ENCODE measurements at places on chromosomes 11 and 22. TPM values are rescaled to one million over a fixed set of nuclear protein-coding genes. Genes with fewer than 3 reads are reported as not detected.

Gene OR2AT4
- total RNA-seq = not detected

Gene GAB4
- total RNA-seq = 0.16 TPM

Gene TEX54
- total RNA-seq = not detected

Gene MPZL3
- 49.1 TPM for total RNA-seq

- DNase-seq = no peak
- no peak overlapping the region for H3K27ac ChIP-seq
- H3K36me3 ChIP-seq = no peaks in the 10 kb centered on the region
- H3K4me3 ChIP-seq = no peak overlapping the region
Measured at GRCh38 chr11:32224580-32224979, 133.7 kb downstream of the RCN1 start.

DNA sequence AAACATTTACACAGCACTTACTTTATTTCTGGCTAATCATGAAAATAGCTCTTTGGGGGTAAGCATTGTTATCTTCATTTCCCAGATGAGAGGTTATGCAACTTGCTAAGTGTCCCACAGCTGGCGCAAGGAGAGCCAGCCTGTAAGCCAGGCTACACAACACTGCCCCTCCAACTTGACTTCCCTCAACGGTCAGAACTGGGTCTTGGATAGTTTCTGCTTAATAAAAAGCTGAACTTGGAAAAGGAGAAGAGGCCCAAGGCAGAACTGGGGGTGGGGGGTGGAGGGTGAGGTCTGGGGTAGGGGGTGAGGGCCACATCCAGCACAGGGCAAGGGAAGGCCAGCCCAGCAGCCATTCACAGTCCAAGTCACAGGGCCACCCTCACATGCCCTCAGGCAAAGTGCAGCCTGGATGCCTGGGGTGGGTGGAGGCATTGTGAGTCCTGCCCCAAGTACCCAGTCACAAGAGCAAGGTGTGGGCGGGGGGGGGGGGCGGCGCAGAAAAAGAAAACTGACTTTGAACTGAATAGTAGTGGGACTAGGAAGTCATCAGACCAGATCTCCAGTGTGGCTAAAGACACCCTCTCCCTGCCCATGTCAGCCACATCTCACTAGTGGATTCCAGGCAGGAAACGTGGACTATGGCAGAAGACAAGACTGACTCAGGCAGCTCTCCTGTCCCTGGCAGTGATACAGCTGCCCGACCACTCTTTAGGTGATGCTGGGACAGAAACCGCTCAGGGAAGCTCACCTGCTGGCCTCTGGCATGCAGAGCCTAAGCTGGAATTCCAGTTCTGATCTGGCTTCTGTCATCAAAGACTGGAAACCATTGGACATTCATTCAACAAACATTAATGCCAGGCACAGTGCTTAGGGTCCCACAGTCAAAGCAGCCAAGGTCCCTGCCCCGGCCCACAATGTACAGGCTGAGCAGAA lies 52.4 kb downstream of the PACSIN2 start:
- peaks cover 79% of the 10 kb centered on the region for H3K4me1 ChIP-seq
- no peak overlapping the region for H3K4me3 ChIP-seq
- peaks cover 21% of the 10 kb centered on the region for H3K36me3 ChIP-seq
- no peak overlapping the region for H3K27ac ChIP-seq

DNA sequence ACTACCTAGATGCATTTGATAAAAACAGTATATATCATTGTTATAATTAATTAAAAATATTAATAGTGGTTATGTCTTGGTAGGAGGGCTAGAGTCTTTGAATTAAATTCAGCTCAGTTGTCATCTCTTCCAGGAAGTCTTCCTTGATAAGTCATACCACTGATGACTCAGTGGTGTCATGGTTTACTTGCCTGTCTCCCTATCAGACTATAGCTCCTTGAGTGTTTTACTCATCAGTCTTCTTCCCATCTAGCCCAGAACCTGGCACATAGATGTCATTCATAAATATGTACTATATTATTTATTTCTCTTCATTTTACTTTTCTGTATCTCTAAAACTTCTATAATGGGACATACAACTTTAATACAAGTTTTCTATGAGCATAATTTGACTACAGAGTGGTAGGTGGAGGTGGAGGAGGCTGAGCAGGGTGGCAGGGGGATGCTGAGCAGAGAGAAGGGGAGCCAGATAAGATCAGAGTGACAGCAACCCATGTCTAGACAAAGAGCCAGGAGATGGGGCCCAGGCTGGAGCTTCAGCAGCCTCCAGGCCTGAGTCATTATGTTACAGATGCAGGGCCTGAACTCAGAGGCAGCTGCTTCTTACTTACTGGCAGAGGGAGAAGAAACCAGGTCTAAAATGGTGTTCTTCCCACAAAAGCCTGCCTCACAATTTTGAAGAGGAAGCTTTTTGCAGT lies 82.3 kb upstream of the PHOX2A start:
- H3K27ac ChIP-seq = peak overlapping the region; percentile 7
- DNase-seq = no peak
- peaks cover 2% of the 10 kb centered on the region for H3K4me1 ChIP-seq

DNA sequence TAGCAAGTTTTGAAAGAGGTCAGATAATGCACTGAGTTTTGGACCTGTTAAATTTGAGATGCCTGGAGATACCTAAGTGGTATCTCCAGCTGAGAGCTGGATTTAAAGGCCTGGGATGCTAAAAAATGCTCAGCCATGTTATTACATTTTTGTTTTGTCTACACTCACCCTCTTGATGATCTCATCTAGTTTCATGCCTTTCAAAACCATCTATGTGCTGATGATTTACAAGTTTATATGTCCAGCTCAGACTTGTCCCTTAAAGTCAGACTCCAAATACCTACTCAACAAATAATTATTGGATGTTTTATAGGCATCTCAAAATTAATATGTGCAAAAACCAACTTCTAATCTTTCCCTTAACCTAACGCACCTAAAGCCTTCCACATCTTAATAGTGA lies 103.6 kb upstream of the OR9G4 start:
- H3K27me3 ChIP-seq = no peaks in the 10 kb centered on the region
- DNase-seq = no peak
- H3K4me1 ChIP-seq = no peaks in the 10 kb centered on the region
- no peak overlapping the region for H3K27ac ChIP-seq

- peaks cover 9% of the 10 kb centered on the region for H3K27me3 ChIP-seq
- DNase-seq = no peak
- no peak overlapping the region for H3K4me3 ChIP-seq
Measured at GRCh38 chr11:110883256-110883655, 171.0 kb upstream of the ARHGAP20 start.

GRCh38 chr22:25366876-25367466 lies 147.5 kb downstream of the CRYBB2 start:
- H3K27me3 ChIP-seq = no peaks in the 10 kb centered on the region
- DNase-seq = no peak
- H3K36me3 ChIP-seq = no peaks in the 10 kb centered on the region
- no peak overlapping the region for H3K27ac ChIP-seq
- peaks cover 2% of the 10 kb centered on the region for H3K4me1 ChIP-seq

GRCh38 chr11:2901854-2902783 lies 16.5 kb upstream of the CDKN1C start:
- peaks cover 16% of the 10 kb centered on the region for H3K36me3 ChIP-seq
- no peaks in the 10 kb centered on the region for H3K27me3 ChIP-seq
- peaks cover 32% of the 10 kb centered on the region for H3K4me1 ChIP-seq
- DNase-seq = peak; percentile 94

- DNase-seq = no peak
- no peaks in the 10 kb centered on the region for H3K27me3 ChIP-seq
- H3K4me1 ChIP-seq = peaks cover 48% of the 10 kb centered on the region
- peaks cover 7% of the 10 kb centered on the region for H3K36me3 ChIP-seq
Measured at GRCh38 chr11:35274909-35275785, 136.2 kb downstream of the CD44 start.

DNA sequence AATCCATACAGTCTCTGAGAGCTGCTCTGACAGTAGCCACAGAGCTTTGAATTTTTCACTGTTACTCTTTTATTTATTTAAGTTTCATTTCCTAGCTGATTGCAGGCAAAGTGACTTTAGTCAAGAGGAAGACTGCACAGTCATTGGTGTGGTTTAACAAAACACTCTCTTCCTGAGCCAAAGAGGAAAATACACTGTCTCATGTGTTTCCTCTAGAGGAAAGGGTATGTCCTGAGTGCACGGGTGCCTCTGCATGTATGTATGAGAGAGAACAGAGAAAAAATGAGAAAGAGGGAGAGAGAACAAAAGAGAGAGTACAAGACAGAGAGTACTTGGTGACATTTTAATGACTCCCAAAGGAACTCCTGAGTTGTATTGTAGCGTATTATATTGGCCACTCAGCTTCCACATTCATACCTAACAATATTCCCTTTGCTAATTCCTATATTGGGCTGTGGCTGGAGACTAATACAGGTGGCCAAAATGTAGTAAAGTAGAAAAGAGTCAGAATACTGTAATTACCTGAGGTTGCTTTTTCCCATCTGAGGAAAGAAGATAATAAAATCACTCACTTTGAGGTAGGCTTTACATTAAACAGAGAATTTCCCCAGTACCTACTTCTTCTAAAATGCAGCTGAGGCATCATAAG lies at the start of gene OR4D9:
OR4D9 (plus strand) TSS at position 599 of the 649 bp plus-strand sequence. CDS start 3,374 bp downstream, outside the sequence.
- H3K27ac ChIP-seq = peak within 1 kb of the TSS; percentile 34
- peaks cover 11% of the 10 kb centered on the region for H3K27me3 ChIP-seq
- no peak for DNase-seq
- peak within 1 kb of the TSS; percentile 18 for H3K4me3 ChIP-seq
- H3K4me1 ChIP-seq = peaks cover 22% of the 10 kb centered on the region

Measured in activated naive CD8-positive, alpha-beta T cell treated with anti-CD3 and anti-CD28 coated beads for 36 hours (primary cell).